Activated CD8-positive, alpha-beta memory T cell treated with anti-CD3 and anti-CD28 coated beads for 4 hours (primary cell): ENCODE measurements at places on chromosomes 11 and 22.

GRCh38 chr11:73157101-73158010 is 15.2 kb upstream of the FCHSD2 start:
- DNase-seq: no peak

DNA sequence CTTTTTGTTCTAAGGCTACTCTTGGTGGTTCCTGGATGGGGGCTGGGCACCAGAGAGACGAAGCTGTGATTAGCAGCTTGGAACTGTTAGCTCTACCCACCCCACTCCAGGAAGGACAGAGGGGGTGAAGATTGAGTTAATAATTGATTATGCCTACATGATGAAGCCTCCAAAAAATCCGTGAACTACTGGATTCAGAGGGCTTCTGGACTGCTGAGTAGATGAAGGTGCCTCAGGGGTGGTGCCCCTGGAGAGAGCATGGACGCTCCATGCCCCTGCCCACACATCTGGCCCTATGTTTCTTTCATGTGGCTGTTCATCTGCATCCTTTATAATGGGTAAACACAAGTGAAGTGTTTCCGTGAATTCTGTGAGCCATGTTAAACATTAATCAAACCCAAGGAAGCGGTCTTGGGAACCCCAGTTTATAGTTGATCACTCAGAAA is 47.3 kb upstream of the CYP2D6 start:
- DNase-seq: no peak

DNA sequence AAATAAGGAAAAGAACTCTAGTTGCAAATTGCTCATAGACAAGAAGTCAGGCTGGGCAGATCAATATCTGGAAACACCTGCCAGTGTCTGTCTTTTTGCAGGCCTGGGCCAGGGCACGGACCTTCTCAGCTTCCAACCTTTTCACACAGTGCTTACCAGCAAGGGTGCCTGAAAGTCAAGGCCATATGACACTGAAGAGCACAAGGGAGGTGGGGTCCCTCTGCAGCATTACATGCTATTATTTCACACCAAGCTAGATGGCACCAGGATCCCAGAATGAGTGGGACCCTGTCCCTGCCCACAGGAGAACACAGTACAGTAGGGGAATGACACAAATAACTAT is 5.9 kb upstream of the PEX26 start:
- DNase-seq: no peak

GRCh38 chr11:59544869-59545178 is 33.5 kb downstream of the OR4D9 start:
- no peak for DNase-seq

DNA sequence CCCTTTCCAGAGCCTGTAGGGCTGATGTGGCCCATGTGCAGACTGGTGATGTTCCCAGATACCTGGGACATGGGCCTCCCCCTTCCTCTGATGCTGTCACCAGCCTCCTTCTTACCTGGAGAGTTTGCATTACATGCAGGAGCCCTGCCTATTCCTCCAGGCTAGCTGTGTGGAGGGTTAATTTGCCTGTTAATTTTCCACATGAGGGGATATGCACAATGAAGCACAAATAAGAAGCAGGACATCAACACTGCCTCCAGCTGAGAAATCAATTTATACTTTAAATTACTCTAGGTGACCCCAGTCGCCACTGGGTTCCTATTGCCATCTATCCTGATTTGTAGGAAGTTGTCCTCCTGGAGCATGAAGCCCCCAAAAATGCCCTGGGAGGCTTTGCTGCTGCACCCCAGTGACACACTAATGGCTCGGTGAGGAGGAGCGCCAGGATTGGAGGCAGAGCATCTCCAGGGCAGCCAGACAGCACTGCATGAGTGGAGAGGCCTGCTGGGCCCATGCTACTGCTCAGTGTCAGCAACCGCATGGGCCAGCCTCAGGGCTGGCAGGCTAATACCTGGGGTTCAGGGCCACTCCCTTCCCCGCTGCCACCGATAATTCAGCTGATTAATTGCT is 101.6 kb upstream of the USP47 start:
- DNase-seq: no peak

DNA sequence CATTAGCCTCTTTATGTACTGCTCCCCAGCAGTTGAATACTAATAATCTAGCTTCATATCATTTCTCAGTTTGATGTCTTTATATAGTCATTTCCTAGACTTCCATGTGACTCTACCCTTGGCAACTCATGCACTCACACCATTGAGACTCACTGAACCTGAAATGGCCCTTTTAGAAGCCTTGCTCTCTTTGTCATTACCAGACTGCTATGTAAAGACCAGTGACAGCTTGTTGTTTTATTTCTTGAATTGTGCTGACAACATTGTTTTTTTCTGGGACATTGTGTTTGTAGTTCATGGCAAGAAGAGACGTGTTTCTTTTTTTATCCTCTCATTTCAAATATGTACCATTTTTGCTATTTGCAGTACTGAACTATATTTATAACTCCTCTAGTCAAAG is 256.5 kb downstream of the CNTN5 start:
- no peak for DNase-seq

DNA sequence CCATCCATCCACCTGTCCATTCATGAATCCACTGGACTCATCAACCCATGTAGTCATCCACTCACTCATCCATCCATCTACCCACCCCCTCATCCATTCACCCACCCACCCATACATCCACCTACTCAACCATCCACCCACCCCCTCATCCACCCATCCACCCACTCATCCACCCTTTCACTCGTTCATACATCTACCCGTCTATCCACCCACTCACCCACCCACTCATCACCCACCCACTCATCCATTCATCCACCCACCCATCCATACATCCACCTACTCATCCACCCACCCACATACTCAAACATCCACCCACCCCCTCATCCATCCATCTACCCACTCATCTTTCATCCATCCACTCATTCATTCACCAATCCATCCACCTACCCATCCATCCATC is 37.7 kb downstream of the RTL6 start:
- DNase-seq: no peak

- DNase-seq: no peak
Measured at GRCh38 chr11:12556155-12556554, 118.1 kb upstream of the TEAD1 start.

- DNase-seq: no peak
Measured at GRCh38 chr11:46729110-46730027, 10.4 kb downstream of the F2 start.

DNA sequence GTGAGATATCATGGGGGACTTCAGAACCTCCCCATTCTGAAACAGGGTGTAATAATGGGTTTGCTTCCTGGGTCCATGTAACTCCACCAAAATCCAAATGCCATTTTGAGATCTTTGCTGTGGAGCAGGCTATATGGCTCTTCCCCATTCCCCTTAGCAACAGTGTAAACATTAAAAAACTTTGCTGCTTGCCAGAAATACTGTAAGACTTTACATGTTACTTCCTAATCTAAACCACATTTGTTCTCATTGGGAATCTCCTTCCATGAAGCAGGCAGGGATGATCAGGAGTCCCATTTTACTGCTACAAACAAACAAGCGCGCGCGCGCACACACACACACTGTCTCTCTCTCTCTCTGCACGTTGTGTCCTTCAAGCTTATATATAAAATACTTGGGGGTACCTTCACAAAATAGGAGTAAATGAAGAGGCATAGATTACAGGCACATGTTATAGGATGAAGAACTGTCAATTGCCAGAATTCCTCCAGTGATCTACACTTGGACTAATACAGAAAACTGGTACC is 86.5 kb downstream of the ANO3 start:
- DNase-seq: no peak

DNA sequence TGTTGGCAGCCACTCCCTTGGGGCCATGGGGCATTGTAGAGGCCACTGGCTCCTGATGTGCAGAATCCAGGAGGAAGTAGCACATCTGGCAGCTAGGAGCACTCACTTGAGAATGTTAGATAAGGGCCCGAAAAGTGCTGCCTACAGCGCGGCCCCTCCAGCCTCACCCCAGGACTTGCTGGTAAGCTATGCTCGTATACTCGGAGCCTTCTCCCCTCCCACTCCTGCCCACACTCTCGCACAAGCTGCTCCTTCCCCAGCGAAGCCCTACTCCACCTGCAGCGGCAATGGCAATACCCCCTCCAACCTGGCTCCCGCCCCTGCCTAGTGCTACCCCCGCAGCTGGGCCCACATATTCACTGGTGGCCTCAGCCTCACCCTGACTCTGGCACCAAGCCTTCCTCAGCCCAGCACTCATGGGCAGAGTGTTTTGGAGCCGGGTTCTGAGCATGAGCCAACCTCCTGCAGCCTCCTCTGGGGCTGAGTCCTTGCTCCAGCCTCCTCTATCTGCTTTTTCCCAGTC is 47.7 kb downstream of the PDE2A start:
- DNase-seq: no peak

- no peak for DNase-seq
Measured at GRCh38 chr11:30395751-30396150, 72.8 kb downstream of the ARL14EP start.

DNA sequence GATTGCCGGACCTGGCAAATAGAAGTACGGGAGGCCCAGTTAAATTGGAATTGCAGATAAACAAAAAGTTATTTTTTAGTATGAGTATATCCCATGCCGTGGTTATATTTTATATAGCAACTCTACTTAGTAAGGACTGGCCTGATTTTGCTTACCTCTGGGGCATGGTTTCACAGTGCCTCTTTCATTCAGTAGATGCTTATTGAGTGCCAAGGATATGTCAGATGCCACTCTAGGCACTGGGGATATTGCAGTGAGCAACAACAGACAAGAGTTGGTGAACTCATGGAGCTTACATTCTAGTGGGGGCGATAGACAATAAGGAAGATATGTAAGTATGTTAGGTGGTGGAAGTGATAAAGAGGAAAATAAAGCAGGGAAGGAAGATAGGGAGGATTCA is 112.2 kb downstream of the TEAD1 start:
- no peak for DNase-seq

DNA sequence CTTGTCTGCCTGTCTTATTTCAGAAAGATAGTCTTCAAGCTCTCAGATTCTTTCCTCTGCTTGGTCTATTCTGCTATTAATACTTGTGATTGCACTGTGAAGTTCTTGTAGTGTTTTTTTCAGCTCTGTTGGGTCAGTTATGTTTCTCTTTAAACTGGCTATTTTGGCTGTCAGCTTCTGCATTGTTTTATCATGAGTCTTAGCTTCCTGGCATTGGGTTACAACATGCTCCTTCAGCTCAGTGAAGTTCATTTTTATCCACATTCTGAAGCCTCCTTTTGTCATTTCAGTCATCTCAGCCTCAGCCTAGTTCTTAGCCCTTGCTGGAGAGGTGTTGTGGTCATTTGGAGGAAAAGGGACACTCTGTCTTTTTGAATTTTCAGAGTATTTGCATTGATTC is 15.5 kb upstream of the DEPDC7 start:
- DNase-seq: no peak
